Activated CD4-positive, alpha-beta T cell treated with anti-CD3 and anti-CD28 coated beads, Interleukin-2, amount 50 U/mL, for 24 hours (primary cell): ENCODE measurements at places on chromosomes 4 and X.
A peak's percentile ranks its signal among the peaks of the same experiment; 100 is the strongest.

DNA sequence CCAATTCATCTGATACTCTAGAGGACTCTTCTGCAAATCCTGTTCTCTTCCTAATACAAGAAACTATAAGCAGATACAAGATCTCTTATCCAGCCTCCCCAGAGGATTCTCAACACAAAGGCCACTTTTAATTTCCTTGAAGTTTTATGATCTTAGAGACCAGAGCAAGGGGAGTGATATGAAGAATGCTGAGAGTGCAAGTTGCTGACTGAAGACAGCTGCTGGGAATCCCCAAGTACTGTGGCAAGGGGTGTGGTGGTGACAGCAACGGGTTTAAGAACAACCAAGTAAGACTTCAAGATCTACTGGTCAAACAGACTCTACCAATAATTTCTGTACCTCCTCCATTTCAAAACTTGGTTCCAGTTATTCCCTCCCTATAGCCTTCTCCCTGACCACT lies 7.0 kb downstream of the AMMECR1 start:
- peak; percentile 5 for DNase-seq

DNA sequence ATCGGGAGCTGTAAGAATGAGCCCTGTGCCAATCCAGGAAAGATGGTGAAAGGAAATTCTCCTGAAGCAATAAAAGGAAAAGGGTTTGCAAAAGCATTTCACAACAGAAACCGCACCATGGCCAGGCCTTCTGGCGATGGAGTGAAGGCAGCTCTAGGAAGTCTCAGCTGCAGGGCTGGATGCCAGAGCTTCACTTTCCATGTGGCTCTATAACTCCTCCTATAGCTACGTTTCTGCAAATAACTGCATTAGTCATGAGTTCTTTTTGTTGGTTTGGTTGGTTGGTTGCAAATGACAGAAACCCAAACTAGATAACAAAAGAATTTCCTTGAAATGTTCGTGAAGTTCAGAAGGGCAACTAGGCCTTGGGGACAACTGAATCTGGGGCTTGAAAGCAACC lies 84.6 kb downstream of the RELL1 start:
- no peak for DNase-seq

DNA sequence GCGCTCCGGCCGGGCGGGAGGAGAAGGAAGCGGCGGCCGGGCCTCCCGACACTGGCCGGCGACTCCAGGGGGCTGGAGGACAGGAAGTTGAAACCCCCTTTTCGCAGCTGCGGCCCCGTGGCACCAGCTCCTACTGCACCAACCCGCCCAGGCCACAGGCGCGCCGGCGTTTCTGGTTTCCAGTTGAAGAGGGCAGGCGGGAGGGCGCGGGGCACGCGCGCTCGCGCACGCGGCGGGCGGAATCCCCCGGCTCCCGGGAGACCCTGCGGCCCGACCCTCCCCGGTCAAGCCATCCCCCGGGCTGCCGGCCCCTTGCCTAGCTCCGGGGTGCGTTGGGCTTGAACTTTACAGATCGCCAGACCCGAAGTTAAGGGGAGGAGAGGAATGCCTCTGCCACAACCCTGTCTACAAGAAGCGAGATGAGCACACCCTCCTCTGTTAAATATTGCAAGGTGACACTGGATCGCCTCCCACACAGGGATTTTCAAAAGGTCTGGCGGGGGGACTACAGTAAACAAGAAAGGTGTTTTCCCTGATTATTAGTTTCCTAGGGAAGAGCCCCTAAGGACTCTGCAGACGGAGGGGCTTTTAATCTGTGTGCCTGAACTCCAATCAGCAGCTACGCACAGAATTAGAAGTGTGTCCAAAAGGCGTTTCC lies 1.4 kb downstream of the ELOVL6 start:
- DNase-seq: peak; percentile 45

GRCh38 chr4:36427696-36428095 lies 146.3 kb downstream of the DTHD1 start:
- no peak for DNase-seq

GRCh38 chr4:56874166-56874565 lies 33.5 kb upstream of the REST start:
- no peak for DNase-seq

DNA sequence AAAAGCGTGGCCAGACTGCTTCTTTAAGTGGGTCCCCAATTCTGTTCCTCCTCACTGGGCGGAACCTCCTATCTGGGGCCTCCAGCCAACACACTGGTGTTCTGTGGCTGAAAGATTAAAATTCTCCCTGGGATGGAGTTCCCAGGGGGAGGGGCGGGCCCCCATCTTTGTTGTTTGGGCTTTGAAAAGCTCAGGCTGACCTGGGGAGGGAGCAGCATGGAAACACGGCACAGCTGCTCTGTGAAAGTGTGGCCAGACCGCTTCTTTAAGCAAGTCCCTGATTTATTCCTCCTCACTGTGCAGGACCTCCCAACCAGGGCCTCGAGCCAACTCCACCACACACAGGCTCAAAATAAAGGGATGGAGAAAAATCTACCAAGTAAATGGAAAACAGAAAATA lies 219.5 kb downstream of the TMEM47 start:
- no peak for DNase-seq

DNA sequence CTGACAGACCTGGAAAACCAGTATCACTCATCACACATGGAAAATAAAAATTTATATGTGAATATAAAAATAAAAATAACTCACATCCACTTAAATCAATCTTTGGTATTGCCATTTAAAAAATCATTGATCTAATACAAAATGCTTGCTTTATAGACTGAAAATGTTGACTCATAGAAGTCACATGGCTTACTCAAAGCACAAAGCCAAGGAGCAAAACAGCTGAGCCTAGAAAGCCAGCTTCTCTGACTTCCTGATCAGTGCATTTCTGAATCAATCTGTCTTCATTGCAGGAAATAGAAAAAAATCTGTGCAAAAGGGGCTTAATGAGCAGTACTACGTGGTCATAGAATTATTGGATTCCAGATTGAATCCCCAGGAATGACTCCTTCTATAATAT lies 176.9 kb upstream of the HS3ST1 start:
- no peak for DNase-seq

DNA sequence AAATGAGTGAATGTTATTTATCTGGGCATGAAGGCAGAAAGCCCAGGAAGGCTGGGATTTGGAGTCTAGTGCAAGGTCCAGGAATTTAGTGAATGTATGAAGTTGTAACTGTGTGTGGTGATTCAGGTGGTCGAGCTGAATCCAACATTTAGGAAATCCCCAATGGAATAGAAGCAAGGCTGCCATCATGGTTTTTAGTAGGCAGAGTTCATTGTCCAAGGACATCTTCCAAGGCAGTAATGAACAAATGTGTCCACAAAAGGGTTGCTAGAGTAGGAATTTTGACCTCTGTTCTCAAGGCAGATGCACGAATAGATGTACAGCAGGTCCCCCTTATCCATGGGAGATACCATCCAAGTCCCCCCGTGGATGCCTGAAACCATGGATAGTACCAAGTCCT lies 42.9 kb upstream of the ACSL1 start:
- no peak for DNase-seq

GRCh38 chr4:55791666-55792065 lies 27.9 kb upstream of the EXOC1L start:
- no peak for DNase-seq
